ENCODE measurements at places on chromosomes 4 and X.
A peak's percentile ranks its signal among the peaks of the same experiment; 100 is the strongest.

DNA sequence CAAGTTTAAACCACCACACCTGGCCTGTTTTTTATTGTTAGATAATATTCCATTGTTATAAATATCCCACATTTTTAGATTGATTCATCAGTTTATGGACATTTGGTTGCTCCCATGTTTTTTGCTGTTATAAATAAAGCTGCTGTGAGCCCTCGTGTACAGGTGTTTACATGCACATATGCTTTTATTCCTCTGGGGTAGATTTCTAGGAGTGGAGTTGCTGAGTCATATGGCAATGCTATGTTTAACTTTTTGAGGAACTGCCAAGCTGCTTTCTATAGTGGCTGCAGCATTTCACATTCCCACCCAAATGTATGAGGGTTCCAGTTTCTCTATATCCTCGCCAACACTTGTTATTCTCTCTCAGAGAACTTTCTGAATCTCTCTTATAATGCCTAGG lies 90.5 kb downstream of the TBL1X start:
- no peak for DNase-seq

- no peak for DNase-seq
Measured at GRCh38 chr4:6751611-6752485, 30.7 kb upstream of the KIAA0232 start.

DNA sequence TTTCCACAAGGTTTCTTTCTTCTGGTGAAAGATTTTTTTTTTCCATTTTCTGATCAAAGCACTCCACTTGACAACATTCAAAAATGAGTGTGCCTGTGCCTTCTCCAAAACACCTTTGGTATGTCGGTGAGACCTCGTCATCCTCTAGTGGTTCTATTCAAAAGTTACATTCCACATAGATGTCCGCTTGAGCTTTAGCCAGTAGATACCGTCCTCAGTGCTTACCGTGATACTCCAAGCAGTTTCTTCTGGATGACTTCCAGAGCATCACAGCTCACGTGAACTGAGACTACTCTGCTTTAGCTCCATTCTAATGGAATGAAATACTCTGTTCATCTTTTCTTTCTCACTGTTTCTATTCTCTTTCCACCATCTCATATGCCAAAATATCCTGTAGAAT lies 38.2 kb upstream of the VEGFC start:
- no peak for DNase-seq

DNA sequence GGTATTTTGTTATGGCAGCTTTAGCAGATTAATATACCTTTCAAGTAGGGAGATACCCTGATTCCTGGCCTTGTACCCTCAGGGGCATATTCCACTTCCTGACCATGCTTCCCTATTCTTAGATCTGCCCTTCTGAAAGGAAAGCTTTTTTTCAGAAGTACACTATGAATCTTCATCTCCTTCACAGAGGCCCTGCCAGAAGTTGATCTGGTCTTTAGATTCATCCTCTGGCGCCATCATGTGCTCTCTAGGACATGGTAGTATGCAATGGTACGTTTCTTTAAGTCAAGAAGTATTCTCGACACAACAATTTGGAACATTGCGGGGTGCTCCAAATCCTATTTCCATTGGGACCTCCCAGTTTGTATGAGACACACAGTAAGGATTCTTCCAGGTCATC lies 39.6 kb upstream of the DIPK2B start:
- DNase-seq: no peak

DNA sequence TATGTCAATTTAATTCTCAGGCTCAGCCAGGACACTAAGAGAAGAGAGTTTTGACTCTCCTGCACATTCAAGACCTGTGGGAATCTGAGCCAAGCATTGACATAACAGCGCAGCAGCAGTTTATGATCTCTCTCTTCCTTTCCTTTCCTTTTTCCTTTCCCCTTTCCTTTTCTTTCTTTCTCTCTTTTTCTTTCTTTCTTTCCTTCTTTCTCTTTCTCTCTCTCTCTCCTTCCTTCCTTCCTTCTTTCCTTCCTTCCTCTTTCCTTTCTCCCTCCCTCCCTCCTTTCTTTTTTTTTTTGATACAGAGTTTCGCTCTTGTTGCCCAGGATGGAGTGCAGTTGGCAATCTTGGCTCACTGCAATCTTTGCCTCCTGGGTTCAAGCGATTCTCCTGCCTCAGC lies 21.6 kb downstream of the SAT1 start:
- DNase-seq: no peak

GRCh38 chr4:152805818-152806217 lies 26.1 kb downstream of the ARFIP1 start:
- DNase-seq: no peak

DNA sequence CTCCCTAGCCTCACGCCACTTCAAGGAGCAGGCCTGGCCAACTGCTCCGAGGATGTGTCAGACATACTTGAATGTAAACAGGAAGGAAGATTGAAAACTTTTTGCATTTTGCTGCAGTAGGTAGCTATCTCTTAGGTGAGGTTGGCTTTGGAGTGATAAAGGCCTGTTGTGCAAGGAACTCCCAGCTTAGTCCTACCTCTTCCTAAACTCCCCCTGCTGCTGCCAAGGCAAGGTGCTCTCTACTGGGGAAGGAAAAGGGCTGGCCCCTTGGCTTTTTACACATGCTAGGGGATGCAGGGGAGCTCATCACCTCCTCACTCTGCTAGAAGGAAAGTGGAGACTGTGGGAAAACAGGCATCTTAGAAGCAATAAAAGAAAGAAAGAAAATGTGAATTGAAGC lies 10.7 kb upstream of the BRS3 start:
- DNase-seq: no peak

- DNase-seq: no peak
Measured at GRCh38 chrX:39253551-39253950, 452.3 kb downstream of the MID1IP1 start.

- DNase-seq: no peak
Measured at GRCh38 chr4:87881115-87881514, 48.3 kb downstream of the MEPE start.

DNA sequence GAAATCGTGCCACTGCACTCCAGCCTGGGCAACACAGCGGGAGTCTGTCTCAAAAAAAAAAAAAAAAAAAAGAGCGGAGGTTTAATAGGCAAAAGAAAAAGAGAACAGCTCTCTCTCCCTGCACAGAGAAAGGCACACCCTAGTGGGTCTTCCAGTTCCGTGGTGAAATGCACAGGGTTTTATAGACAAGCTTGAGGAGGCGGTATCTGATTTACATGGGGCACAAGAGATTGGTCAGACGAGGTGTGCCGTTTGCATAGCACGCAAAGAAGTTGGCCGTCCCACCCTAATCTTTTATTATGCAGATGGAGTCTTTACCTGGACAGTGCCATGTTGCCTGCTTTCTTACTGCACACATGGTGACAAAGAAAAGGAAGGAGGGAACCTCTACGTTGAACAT lies 33.5 kb upstream of the REST start:
- DNase-seq: no peak

- DNase-seq: no peak
Measured at GRCh38 chrX:71178908-71179307, 34.3 kb downstream of the NLGN3 start.

DNA sequence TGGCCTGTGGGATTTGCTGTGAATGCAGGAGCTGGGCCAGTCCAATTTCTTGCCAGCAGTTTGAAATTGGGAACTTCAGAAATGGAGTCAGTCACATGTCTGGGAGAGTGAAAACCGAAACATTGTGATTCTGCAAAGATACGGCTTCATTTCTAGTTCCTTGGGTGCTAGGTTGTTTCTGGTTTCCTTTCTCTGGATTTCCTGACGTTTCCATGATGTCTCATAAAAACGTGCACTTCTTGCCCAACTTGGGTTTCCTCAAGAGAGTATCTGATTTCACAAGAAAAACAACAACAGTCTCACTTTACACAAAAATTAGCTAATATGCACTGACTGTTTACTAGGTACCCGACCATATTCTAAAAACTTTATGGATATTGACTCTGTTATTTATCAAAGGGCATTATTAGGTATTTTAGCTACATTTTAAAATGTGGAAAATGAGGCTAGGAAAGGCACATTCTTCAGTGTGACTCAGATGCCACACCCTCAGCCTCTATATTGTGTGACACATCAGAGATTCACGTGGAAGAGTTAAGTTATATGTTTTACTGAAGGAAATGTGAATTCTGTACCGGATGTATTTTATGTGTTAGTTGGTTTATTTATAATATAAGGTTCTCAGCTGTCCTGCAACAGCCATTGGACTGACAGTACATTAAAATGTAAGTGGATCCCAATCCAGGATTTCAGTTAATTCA lies 225.0 kb upstream of the PUDP start:
- DNase-seq: no peak

DNA sequence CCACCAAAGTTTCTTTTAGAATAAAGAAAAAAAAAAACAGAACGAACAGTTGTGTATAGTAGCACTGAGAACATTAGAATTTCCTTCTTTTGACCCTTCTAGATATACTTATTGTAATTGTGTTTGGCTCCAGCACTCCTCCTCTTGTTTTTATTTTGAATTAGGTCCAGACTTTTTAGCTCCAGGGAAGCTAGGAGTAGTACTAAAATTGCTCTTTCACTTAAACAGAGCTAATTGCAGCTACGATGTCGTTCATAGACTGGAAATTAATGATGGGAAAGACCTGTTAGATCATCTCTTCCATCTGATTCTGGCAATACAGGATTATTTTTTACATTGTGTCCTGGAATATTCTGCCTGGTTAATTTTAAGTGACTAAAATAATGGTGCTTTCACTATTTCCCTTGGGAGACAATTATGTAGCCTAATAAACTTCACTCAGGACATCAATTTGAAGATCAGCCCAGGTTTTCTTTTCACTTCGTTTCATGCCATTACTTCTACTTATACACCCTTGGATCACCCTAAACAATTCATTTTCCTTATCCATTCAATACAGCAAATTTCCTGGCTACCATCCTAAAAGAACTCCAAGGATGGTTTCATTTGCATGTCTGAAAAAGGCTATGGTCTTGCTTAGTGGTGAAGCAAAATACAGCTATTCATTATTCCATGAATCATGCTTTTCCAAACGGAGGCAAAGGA lies 480.8 kb upstream of the TECRL start:
- no peak for DNase-seq

GRCh38 chr4:16524911-16525554 lies 298.8 kb upstream of the TAPT1 start:
- DNase-seq: no peak

GRCh38 chrX:73831500-73831899 lies 268.5 kb downstream of the CHIC1 start:
- DNase-seq: no peak

- no peak for DNase-seq
Measured at GRCh38 chr4:66123831-66124413, 453.6 kb upstream of the EPHA5 start.

GRCh38 chrX:134631426-134632346 lies 26.6 kb downstream of the PLAC1 start:
- no peak for DNase-seq

DNA sequence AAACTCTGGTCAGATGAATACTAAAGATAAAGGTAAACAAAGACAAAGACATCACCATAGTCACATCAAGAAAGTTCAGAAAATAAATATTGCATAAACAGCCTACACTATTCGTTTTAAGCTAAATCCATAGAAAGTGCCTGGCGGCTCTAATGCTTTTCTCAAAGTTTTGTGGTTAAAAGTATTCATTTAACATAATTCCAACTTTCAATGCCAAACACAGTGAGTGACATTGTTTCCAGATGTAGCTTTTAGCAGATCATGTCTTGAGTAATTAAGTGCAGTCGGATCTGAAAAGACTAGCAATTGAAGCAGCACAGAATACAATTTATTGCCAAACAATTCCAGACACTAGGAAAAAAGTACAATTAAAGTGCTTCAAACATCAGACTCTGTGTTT lies 287.1 kb upstream of the ADGRL3 start:
- no peak for DNase-seq

GRCh38 chr4:34619531-34620162 lies 1624.7 kb downstream of the ARAP2 start:
- DNase-seq: peak; percentile 24

- DNase-seq: no peak
Measured at GRCh38 chrX:153685156-153685536, 2.6 kb upstream of the SLC6A8 start.

GRCh38 chr4:81471298-81471587 lies 464 bp downstream of the RASGEF1B start:
- DNase-seq: no peak

- no peak for DNase-seq
Measured at GRCh38 chr4:112485930-112486329, 30.1 kb downstream of the NEUROG2 start.

DNA sequence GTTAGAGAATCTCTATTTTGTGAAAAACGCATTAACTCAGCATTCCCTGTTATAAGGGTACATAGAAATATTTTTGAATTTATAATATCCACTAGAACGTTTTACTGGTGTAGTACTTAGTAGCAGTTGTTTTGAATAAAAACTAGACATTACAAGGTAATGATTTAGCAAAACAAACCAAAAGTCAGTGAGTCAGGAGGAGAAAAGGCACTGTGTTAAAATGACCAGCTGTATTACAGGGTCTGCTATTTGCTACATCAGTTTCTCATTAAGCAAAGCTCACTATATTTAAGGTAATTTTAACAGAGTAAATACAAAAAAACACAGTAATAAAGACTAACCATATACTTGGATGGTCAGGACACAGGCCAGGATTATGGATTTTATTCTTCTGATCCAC lies 152.8 kb downstream of the RASL11B start:
- DNase-seq: no peak

GRCh38 chr4:137531168-137531985 lies 917 bp downstream of the PCDH18 start:
- DNase-seq: no peak

GRCh38 chr4:181761156-181761555 lies 482.0 kb upstream of the TENM3 start:
- peak; percentile 37 for DNase-seq

GRCh38 chrX:17542123-17542522 lies 167.1 kb downstream of the NHS start:
- DNase-seq: no peak

- no peak for DNase-seq
Measured at GRCh38 chr4:118994030-118994429, 105.4 kb downstream of the SYNPO2 start.

- DNase-seq: no peak
Measured at GRCh38 chrX:24876530-24877287, 139.1 kb downstream of the ARX start.

GRCh38 chrX:101958139-101958538 lies 26.3 kb upstream of the ZMAT1 start:
- no peak for DNase-seq

DNA sequence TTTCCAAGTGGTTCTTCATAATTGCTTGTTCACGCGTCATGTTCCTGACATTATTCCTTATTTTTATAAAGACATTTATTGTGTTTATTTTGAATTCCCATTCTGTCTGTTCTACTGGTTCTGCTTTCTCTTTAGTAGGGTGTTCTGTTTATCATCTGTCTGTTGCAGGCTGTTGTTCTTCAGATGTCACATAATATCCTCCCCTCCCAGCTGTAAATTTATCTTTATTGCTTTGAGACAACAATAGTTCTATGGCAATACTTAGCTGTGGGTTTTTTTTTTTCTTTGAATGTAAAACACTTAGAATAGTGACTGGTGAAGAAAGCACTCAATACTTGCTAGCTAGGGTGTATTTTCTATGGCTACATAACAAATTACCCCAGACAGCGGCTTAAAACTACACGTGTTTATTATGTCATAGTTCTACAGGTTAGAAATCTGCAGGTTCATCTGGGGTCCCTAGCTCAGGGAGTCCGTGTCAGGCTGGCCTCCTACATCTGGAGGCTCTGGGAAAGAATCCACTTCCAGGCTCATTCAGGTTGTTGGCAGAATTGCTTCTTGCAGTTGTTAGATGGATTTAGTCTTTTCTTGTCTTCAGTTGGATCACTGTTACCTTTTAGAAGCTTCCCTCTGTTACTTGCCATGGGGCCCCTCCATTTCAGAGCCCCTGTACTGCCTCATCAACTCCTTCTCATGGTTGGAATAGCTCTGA lies 63.4 kb upstream of the ENPEP start:
- DNase-seq: no peak
